ENCODE measurements at places on chromosomes 5 and 9.

DNA sequence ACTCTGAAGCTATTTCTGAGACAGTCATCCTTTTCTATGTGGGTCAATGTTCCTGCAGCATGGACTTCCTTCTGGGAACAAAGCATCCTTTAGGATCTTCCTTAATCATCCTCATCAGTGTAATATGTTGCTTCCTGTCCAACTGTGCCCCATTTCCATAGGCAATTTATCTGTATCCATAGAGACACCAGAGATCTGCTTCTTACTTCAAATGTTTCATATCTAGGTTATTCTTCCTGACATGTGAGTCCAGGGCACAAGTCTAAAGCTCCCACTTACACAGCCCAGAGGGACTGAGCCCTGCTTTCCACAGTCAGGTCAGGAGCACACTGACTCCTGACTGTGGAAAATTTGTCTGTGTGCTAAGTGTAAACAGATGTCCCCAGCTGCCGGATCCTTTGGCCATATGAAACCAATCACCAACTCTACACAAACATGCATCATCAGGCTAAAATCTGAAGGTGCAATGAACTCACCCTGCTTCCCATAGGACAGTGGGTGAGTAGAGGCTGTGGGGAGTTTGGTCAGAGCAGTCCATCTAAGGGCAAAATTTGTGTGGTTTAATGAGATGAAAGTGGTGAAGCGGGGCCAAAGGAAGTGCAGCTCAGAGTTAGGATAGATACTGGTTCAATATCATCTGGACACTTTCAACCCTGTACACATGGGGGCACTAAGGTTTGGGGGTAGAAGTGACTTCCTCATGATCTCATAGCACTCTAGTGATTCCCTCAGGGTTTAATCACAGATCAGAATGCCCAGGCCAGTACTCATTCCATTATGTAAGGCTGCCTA lies 85.2 kb upstream of the TNC start:
- no peak for DNase-seq

DNA sequence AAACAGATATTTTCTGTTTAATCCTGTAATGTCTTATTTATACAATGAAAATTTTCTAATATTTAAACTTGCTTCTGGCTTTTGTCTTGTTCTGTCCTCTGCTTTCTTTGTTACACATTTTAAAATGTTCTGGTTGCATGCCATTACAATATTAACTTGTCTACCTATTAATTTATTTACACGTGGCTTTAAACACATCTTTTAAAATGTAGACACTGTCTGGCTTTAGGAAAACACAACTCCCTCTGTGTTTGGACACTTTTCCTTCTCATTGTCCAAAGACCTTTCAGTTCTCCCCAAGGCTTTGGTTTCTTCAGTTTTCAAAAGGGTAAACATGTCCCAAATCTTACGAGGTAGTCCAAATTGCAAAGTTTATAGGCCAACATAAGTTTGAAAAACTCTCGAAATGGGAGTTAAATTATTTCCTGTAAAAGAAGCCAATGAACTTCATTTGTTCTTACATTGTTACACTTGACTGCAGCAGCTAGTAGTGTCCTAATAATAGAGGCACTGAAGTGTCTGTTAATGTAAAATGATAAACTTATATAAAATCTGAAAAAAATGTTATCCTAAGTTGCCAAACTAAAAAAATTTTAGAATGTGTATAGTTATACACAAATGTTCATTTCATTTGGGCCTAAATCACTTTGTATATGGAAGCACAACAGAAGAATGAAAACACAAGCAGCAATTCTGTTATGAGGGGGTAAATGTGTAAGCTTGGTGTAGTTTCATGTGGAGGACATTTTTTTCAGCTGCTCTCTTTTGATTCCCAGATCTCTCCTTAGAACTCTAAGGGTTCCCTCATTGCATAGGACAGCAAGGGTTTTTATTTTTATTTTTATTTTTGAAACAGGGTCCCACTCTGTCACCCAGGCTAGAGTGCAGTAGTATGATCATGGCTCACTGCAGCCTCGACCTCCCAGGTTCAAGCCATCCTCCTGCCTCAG lies 53.8 kb downstream of the ALDH1A1 start:
- DNase-seq, result no peak

DNA sequence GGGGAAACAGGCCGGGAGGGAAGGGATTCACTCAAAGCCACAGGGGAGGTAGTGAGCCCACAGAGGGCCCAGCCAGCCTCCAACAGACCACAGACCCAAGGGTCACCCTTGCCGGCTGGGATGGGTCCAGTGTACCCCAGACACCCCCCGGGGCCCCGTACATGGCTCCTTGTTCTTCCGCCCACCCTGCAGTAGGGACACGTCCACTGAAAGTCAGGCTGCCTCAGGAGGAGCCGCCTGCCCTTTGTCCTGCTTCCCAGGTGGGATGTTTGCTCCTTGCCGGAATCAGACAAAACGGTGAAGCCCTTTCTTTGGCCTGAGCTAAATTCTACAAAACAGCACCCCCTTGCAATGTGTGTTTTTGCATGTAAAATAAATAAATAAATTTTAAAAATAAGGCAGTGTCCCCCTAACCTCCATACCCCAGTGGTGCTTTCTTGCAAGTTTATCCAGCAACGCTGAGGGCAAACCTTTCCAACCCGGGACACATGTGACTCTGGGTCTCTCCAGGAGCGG lies 25.8 kb downstream of the LHX3 start:
- DNase-seq, result no peak

DNA sequence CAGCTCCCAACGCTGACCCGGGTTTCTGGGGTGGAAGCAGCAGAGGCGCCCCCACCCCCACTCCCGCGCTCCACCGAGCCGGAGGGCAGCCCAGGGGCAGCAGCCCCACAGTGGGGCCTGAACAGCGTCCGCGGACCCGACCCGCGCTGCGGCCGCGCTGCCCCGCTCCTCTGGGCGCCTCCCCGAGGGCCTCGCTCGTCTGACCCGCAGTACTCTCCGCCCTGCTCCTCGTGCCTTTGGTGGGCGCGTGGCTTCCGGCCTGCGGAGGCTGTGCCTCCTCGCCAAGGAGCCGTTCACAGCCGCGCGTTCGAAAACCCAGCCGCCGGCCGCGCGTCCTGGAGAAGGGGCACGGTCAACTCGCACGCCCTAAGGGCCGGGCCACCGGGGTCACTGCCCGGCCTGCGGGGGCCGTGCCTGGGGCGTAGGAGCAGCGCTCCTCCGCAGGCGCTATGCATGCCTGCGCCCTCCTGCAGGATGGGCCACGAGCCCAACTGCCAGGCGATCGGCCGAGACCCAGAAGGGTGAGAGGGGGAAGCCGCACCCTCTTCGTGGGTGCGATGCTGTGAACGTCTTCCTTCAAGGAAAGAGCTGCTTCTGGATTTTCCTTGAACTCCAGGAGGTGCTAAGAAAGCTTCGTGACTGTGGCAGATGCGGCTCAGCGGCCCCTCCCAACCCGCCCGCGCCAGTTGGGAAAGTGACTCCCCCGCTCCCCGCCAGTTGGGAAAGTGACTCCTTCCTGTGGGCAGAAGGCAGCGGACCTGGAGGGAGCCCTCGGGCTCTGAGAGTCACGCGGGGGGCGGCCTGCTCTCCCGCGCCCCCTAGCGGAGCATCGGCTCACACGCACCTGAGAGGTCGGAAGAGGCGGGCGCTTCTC lies 82.7 kb downstream of the HSD17B3 start:
- no peak for DNase-seq

DNA sequence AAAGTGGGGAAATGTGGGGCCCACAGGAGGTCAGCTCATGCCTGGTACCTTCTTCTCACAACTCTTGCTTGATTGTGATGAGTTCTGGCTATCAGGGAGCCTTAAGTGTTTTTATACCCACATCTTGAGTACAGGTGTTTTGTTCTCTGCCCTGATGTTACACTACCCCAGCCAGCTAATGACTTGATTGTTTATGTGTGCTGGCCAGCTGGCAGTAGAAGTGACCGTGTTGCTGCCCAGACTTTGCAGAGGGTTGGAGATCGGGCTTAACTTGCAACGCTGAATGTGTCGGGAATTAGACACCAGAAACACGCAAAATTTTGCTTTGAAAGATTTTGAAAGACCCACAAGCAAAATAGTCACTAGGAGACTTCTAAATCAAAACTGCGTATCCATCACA lies 16.9 kb upstream of the ZDHHC11B start:
- no peak for DNase-seq

DNA sequence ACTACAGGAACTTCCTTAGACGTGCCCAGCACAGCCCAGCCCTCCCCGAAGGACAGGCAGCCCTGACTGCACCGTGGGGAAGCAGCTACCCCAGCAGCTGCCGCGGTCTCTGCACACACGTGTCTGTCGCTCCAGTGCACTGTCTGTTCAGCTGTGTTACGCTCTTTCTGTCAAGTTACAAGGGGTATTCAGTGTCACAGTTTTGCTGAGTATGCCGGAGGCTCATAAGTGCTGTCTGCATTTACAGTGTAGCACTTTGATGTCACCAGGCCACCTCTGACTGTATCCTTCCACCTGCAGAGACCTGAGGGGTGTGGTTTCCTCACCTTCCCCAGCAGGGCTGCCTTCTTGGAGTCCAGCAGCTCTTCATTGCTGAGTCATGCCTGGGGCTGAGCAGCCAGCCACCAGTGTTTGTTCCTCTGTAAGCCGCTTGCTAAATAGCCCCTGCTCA lies 126.8 kb downstream of the EHMT1 start:
- DNase-seq, result no peak

DNA sequence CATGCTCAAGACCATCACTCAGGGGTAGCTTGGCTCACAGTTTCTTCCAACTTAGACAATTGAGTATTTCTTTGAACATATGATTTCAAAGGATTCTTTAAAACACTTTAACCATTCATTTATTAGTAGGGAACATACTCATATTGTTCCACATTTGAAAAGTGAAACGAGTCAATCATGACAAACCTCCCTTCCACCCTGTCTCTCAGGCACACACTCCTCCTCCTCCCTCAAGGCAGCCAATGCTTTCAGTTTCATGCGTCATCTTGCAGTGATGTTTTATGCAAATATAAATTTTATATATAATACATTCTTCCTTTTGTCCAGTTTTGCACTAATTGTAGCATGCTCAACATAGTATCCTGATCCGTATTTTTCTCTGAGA lies 126.0 kb upstream of the BOD1 start:
- DNase-seq, result no peak

GRCh38 chr5:124504081-124504916 lies 242.1 kb downstream of the ZNF608 start:
- no peak for DNase-seq

Measured in NCI-H1436 treated with DMSO at 0.1 percent for 48 hours (cell line).